ENCODE measurements at places on chromosomes 3 and 15. TPM values are rescaled to one million over a fixed set of nuclear protein-coding genes. Genes with fewer than 3 reads are reported as not detected.

GRCh38 chr3:179551349-179552105, 11.2 kb upstream of the ACTL6A start:
- DNase-seq, result no peak

The LOXL1 gene
- total RNA-seq, result 17.7 TPM

The PCOLCE2 gene
- total RNA-seq, result 1.5 TPM

The PLSCR5 gene
- not detected for total RNA-seq

The CADPS gene
- total RNA-seq, result 3.0 TPM

The OXTR gene
- total RNA-seq, result 1.1 TPM

GRCh38 chr15:82832601-82833361, 23.4 kb downstream of the WHAMM start:
- no peak for DNase-seq

- no peak for DNase-seq
Observed at GRCh38 chr3:116166121-116166520, 279.2 kb downstream of the LSAMP start.

The TIGIT gene
- 0.35 TPM for total RNA-seq

DNA sequence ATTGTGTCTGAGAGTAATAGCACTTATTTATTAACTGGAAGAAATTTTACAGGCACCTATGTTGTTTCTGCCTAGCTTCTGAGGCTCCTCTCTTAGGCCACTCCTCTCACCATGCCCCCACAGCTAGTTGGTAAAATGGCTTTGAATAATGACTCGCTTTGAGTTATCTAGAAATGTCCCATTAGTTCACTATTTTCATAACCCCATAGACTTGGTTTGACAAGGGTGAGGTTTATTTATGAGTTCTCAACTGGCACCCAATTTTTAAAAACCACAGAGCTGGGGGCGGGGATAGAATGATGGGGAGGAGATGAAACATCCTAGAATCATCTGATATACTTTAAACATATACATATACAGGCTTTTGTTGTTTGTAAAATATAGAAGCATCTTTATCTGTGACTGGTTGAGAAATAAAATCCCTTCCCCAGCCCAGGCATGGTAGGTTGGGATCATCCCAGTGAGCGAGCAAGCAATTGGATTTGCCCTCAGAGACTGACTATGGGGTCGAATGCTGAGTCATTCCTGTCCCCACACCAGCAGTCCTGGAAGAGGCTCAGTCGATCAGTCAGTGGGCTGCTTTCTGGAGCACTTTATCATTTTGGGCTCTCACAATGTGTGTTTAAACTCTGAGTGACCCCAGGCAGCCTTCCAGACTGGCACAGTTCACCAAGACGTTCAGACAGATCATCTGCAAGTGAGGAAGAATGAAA, 60.2 kb upstream of the TSEN2 start:
- no peak for DNase-seq

GRCh38 chr3:23019596-23020300, 183.4 kb upstream of the UBE2E2 start:
- no peak for DNase-seq

The SPINT1 gene
- 3.8 TPM for total RNA-seq

The TMOD2 gene
- total RNA-seq, result 12.6 TPM

DNA sequence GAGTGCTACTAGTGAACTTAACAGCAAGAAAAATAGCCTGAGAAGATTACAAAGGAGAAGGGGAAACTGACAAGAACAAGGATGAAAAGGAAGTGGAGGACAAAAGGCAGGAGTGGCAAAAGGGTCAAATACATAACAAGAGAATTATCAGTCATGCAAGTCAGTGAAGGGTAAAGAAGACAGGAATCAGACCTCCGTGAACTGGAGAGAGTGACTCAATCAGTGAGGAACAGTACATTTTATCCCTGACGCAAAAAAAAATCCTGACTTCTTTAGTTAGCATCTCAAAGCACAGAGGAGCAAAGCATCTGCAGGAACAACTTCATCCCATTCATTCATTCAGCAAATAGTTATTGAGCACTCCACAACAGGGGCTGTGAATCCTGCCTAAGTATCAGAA, 97.8 kb downstream of the SST start:
- no peak for DNase-seq

The GRK7 gene
- not detected for total RNA-seq

DNA sequence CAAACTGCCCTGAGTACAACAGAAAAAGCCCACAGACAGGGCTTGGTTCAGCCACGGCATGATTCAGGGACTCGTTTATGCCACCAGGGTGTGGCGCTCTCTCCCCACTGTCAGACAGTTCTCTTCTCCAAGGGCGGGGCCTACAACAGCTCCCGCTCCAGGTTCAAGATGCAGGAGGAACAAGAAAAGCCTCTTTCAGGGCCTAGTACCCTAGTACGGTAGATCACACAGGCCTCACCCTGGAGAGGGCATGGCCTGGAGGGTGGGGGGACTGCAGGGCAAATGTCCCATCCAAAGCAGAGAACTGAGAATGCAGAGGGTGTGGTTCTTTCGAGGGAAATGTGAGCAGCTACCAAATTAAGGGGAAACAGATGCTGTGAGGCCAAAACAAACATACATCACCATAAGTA, 12.0 kb downstream of the MESD start:
- peak; percentile 54 for DNase-seq

DNA sequence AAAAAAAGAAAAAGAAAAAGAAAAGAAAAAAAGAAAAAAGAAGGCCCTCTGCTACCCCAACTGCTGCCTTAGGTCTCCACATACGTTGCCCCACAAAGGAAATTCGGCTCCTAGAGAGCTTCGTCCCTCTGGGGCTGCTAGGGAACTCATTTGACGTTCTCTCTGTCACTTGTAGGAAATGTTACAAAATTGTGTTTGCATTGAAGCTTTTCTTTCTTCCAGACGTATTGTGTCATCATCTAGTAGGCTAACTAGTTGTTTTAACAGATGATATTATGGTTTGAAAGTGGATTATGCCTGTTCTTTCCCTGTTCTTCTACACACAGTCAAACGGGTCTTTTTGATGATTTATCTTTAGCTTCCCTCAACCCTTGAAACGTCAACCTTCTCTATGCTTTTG, 125.3 kb downstream of the BDH1 start:
- no peak for DNase-seq

GRCh38 chr15:96585484-96586386, 255.2 kb downstream of the NR2F2 start:
- DNase-seq, result no peak

GRCh38 chr3:115784739-115785536, 161.6 kb downstream of the GAP43 start:
- DNase-seq, result no peak

GRCh38 chr15:75043509-75044257, 20.3 kb downstream of the PPCDC start:
- peak; percentile 100 for DNase-seq

The WDR93 gene
- total RNA-seq, result 3.2 TPM

GRCh38 chr3:50274371-50275104, 4.3 kb upstream of the LSMEM2 start:
- DNase-seq, result peak; percentile 61

DNA sequence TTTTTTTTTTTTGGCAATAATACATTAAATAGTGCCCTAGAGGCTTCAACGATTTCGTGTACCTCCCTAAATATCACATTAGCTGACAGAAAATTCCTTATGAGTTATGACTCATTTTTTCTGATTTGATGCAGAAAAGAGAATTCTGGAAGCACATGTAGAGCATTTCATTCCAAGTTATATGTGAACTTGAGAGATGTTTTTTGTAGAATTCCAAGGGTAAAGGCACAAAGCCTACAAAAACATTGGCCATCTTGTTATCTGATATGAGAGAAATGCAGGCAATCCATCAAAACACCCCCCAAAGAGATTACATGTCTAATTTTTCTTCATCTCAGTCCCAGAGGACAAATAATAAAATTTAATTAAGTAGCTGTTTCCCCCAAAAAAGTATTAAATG, 6.7 kb upstream of the PFN2 start:
- no peak for DNase-seq

The ZNF662 gene
- 9.1 TPM for total RNA-seq

- no peak for DNase-seq
Observed at GRCh38 chr3:97960993-97961766, 11.1 kb downstream of the RIOX2 start.

DNA sequence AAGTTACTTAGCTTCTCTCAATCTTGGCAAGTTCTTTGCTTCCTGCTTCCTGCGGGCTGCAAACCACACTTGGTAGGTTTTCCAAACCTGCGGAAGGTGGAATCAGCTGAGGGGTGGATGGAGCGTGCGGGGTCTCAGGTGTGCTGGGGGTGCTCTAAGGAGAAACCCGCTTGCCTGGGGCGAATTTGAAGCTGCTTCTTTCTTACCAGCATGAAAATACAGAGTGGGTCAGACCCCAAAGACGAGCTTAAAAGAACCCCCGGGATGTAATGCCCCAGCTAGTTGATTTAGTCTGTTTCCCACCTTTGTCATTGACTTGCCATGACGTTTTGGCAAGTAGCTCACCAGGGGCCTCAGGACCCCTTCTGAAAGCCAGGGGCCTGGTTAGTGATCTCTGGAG, 28.8 kb upstream of the CORO2B start:
- no peak for DNase-seq

- DNase-seq, result no peak
Observed at GRCh38 chr3:72127844-72128243, 342.9 kb upstream of the PROK2 start.

The CAND2 gene
- 11.4 TPM for total RNA-seq

DNA sequence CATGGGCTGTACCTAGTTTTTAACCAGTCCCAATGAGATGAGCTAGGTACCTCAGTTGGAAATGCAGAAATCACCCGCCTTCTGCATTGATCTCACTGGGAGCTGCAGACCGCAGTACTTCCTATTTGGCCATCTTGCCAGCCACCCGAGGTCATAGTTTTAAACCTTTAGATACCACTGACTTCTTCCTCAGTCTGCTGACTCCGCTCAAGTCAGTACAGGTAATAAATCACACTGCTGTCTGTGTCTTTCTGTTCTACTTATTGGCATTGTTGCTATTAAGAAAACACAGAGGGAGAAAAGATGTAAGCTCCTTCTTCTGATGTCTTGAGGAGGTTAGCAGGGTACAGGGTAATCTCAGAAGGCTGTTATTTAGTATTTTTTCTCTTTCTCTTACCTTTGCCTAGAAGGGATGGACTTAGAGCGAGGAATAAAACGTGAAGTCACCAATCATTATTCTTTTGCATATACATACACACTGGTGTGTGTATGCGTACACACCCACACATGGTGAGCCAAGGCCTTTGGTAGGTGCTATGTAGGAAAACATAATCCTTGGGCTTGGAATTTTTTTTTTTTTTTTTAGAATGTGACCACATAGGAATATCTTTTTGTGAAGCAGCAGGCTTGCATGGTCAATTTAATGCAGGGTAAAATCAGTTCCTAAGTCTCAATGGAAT, 197.2 kb downstream of the EDEM1 start:
- DNase-seq, result no peak

DNA sequence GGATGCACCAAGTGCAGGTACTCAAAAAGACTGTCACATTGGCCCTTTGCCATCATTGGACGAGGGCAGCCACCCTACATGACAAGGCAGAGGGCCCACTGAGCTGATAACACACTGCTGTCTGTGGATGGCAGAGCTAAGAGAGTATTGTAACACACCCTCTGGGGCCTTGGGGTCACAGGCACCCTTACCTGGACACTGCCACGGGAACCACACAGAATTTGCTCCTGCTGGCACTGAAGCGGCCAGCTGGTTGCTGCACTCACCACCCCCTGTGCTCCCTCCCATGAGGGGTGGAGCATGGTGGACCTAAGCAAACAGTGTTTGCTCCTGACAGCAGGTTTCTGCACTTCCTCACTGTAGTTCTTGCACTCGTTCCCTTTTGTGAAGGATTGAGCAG, 208.2 kb upstream of the SGO1 start:
- DNase-seq, result no peak

- DNase-seq, result no peak
Observed at GRCh38 chr15:71601038-71601834, 209.1 kb upstream of the NR2E3 start.

DNA sequence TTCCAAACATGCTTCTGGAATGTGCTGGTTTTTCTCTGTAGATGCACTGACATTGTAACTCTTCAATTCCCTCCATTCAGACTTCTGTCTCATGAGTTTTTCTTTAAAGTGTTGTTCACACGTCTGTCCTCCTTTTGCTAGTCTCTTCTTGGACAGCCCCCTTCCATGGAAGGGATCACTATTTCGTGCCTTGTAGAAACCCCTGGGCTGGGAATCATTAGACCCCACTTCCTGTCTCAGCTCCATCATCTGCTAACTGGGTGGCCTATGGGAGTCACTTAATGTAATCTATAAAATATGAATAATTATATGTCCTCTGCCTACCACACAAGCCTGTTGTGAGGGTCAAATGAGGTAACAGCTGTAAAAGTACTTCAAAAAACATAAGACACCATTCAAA, 110.6 kb downstream of the THSD4 start:
- no peak for DNase-seq

DNA sequence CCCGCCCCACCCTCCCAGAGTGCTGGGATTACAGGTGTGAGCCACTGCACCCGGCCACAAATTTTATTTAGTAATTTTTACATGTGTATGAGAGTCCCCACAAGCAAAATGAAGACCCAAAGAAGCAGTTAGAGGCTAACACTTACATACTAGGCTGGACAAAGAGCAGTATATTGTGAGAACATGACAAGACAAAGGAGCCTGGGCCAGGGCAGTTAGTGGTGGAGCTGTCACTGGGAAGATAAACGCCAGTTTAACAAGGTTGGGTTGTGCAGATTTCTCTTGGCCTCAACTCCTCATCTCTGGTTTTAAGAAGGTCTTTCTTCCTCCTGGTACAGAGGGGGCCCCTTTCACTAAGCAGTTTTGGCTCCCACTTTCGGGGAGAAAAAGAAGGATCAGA, 19.9 kb upstream of the FAM174B start:
- DNase-seq, result no peak

- no peak for DNase-seq
Observed at GRCh38 chr3:116001151-116001621, 377.9 kb downstream of the GAP43 start.

The SPTSSB gene
- 0.46 TPM for total RNA-seq

DNA sequence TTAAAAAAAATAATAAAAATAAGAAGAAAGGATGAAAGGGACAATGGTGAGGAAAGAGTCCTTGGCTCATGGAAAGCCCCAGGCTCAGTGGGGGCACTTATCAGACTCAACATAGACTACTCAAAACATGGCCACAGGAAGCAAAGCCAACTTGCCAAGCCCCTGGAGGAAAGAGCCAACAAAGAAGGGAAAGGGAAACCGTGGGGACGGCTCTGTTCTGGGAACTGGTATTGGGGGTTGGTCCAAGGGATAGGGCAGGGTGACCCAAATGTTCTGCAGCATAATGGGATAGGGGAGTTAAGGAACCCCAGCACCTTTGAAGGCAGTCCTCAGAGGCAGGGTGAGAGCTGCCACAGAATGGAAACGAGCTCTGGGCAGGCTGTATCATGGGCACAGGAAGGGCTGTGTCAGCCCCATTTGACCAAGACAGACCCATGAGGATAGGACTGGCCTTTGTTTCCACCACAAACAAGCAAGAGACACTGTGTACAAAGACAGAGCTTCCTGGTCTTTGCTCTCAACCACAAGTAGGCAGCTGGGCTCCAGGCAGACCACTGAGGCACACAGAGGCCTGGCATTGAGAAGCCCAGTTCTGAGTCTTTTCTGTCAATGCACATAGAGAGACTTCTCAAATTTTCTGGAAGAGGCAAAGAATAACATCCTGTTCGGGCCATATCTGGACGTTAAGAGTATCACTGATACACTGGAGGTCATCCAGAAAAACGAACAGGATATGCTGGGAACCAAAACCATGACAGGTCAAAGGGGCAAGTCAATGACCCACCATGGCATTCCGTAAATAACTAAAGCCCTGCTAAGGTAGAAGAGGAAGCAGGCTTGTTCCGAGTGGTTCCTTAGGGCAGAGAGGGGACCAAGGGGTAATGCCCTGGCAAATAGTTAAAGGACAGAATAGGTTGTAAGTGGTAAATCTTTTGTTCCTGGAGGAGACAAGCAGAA, 10.6 kb upstream of the SEMA7A start:
- DNase-seq, result no peak

- no peak for DNase-seq
Observed at GRCh38 chr3:4604693-4605092, 111.5 kb downstream of the ITPR1 start.
